Caudate nucleus (tissue), 63 donors: ENCODE measurements at places on chromosomes 11 and 22.

DNA sequence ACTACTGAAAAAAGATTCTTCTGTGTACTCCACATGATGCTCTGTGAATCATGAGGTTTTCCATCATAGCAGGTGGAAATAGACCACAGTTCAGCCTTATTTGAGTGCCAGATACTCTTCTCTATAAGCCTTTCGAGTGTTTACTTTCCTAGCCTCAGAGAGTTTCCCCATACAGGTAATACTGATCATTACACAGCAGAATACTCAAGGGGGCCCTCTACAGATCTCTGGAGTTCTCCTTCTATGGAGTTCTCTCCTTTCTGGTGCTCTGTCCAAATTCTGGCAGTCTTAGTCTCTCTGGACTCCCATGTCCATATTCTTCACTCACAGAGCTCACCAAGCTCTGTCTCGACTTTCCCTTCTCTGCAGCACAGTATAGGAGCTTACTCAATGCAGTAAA, 175.7 kb upstream of the CARD18 start:
- DNase-seq = no peak

GRCh38 chr11:125239585-125240560, 75.3 kb downstream of the PKNOX2 start:
- no peak for DNase-seq

- DNase-seq = no peak
Measured at GRCh38 chr11:11782532-11783110, 59.2 kb upstream of the USP47 start.

- DNase-seq = no peak
Measured at GRCh38 chr11:94201004-94201465, 72.4 kb downstream of the PANX1 start.

DNA sequence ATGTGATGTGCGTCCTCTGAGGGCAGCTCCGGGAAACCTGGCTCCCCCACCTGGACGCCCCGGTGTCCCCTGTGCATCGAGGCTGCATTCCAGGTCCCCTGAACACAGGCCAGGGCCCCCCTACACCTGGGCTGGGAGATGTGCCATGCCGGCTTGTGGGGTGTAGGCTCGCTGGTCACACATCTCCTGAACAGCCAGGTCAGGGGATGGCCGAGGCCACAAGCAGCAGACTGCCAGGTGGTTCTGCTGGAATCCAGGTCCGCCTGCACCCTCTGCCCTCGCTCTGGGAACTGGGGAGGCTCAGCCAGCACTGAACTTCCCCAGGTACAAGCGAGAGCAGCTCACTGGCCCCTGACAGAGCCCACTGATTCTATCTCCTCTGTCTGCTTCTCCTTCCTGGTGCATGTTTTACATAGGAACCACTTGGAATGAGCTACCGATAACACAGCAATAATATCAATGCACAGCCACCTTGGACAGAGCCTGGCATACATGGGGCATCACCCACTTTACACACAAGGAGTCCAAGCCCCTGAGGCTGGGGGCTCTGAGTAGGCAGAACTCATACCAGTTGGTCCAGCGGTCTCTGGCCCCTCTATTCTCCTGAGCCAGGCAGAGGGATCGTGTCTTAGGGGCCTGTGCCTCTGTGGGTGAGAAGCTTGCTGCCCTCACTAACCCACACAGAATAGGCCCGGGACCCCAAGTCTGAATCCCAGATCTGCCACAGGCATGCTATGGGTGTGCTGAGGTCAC, 46.8 kb downstream of the TBX1 start:
- no peak for DNase-seq

DNA sequence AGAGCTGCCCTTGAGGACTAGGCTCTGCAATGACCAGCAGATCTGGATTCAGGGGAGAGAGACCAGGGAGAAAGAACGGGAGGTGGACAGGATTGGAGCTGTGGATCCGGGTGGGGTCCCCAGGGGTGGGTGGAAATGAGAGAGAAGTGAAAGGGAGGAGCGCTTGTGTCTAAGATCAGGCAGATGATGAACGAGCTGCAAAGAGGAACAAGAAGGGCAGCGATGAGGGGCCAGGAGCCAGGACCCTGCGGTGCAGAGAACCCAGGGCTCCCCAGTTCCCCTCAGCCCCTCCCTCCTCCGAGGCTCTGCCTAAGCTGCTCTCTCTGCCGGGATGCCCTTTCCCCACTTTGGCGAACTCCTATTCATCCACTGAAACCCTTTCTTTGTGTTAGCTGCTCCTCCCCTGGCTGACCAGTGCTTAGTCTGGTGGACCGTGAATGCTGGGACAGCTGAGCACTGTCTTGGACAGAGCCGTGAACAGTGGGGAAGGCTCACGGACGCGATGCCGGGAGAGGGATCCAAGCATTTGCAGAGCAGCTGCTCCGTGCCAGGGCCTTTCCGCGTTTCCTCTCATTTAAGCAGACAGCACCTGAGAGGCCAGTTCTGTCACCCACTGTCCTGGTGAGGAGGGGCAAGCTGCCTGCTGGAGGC, 35.9 kb downstream of the SHISAL1 start:
- DNase-seq = no peak

- DNase-seq = no peak
Measured at GRCh38 chr11:79400717-79401330, 40.0 kb downstream of the TENM4 start.

- no peak for DNase-seq
Measured at GRCh38 chr22:37428649-37429586, 1.6 kb upstream of the ELFN2 start.

GRCh38 chr11:88478136-88478815, 140.7 kb upstream of the CTSC start:
- no peak for DNase-seq

GRCh38 chr11:93492464-93493251, 50.5 kb downstream of the SMCO4 start:
- DNase-seq = no peak

DNA sequence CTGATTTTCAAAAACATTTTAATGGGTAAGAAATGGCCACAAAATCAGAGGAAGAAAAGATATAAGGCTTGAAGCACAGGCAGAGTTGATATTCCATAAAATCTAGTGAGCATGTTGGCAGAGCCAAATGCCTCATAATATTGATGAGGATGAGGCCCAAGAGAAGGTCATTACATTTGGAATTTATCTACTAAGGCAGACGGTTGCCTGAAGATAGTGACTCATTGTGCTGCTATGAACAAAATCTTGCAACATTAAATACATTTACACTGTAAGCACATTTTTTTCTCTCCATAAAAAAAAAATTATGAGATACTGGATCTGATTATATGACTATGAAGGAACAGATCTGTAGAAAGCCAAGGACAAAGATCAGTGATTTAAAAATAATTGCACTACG, 881.4 kb upstream of the CHORDC1 start:
- DNase-seq = no peak

- DNase-seq = no peak
Measured at GRCh38 chr11:123238297-123238696, 43.2 kb upstream of the CLMP start.

DNA sequence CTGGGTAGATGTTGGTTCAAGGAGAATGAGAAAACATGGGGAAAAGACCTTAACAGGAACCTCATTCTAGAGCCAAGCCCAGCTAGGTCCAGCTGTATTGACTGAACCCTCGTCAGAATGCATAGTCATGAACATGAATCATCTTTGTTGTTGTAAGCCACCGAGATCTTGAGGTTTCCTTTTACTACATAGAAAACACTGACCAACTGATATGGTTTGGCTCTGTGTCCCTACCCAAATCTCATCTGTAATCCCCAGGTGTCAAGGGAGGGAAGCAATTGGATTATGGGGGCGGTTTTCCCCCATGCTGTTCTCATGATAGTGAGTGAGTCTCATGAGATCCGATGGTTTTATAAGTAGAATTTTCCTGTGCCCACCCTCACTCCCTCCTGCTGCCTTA, 19.4 kb upstream of the PHOX2A start:
- DNase-seq = no peak

GRCh38 chr11:122863704-122864326, 18.7 kb upstream of the JHY start:
- DNase-seq = peak; percentile 25

- DNase-seq = no peak
Measured at GRCh38 chr11:48164836-48165235, 51.8 kb upstream of the OR4B1 start.

DNA sequence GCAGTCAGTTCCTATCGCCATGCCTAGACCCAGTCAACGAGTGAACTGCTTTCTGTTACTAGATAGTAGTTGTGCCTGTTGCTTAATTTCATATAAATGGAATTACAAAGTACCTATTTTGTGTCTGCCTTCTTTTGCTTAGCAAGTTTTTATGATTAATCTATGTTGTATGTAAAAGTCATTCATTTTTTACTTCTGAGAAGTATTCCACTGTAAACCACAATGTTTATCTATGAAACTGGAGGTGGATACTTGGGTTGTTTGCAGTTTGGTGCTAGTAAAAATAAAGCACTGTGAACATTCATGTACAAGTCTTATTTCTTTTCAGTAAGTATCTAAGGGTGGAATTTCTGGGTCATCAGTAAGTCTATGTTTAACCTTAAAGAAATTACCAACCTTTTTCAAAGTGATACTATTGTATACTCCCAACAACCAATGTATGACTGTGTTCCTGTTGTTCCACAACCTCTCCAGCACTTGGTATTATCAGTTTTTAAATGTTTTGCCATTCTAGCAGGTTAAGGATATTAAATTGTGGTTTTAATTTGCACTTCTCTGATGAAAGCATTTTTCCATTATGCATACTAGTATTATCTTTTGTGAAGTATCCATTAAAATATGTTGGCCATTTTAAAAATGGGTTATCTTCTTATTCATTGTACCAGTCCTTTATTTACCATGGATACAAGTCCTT, 68.2 kb downstream of the DNAJC24 start:
- no peak for DNase-seq

- no peak for DNase-seq
Measured at GRCh38 chr11:45181889-45182550, 35.6 kb downstream of the PRDM11 start.

GRCh38 chr11:121466063-121466794, 13.5 kb upstream of the SORL1-AS1 start:
- DNase-seq = peak; percentile 54

DNA sequence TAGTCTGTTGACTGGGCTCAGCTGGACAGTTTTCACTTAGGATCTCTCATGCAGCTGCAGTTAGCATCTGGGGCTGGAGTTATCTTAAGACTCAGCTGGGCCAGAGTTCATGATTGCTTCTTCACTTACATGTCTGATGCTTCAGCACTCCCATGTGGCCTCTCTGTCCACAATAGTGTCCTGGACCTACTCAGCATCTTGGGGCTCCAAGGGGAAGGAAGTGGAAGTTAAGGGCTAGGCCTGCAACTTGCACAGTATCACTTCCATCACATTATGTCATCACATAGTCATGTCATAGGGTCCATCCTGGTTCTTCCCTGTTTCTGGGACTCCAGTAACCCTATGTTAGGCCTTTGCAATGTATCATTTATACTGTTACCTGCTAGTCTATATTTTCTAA, 115.9 kb downstream of the C11orf65 start:
- no peak for DNase-seq

- no peak for DNase-seq
Measured at GRCh38 chr11:123357353-123357989, 72.6 kb upstream of the GRAMD1B start.

GRCh38 chr11:1023811-1024596, 12.5 kb downstream of the MUC6 start:
- DNase-seq = no peak

DNA sequence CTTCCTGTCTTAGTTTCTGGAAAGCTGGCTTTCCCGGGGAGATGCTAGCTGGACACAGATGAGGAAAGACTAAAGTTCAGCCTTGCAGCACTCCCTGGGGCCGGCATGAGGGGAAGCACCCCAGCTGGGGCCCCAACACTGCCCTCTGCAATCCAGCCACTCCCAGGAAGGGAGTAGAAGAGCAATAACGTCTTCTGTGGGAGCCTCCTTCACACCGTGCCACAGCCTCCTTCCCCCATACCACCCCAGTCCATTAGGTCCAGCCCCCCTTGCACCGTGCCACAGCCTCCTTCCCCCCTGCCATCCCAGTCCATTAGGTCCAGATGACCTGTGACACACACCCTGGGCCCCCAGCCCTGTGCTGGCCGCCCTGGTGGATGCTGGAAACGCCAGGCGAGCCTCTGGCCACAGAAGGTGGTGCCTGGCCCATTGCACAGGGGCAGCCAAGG, 44.1 kb upstream of the PRDM11 start:
- no peak for DNase-seq

- DNase-seq = no peak
Measured at GRCh38 chr11:57500515-57500914, 15.0 kb downstream of the SLC43A1 start.

DNA sequence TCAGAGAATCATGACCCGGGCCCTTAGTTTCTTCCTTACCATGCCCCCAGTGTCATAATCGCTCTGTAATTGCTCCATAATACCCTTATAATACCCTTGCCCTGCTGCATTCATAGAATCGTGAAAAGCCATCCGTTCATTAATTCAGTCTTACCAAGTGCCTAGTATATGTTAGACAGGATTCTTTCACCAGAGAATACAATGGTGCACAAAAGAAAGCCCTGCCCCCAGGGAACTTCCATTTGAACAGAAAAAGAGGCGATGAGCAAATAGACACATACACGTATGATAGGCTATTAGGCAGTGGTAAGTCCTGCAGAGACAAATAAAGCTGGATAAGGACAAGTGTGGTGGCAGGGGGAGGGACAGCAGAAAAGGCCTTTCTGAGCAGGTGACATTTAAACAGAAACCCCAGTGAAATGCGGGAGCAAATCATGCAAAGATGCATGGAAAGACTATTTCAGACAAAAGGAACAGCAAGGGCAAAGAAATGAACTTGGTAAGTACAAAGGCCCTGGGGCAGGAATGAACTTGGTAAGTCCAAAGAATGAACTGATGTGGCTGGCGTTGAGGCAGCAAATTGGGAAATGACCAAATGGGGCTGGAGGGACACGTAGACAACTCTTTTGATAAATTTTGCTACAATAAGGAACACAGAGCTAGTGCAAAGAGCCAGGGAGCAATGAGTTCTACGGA, 74.6 kb upstream of the CREB3L1 start:
- no peak for DNase-seq

- no peak for DNase-seq
Measured at GRCh38 chr11:86482692-86483091, 108.0 kb downstream of the CCDC81 start.

DNA sequence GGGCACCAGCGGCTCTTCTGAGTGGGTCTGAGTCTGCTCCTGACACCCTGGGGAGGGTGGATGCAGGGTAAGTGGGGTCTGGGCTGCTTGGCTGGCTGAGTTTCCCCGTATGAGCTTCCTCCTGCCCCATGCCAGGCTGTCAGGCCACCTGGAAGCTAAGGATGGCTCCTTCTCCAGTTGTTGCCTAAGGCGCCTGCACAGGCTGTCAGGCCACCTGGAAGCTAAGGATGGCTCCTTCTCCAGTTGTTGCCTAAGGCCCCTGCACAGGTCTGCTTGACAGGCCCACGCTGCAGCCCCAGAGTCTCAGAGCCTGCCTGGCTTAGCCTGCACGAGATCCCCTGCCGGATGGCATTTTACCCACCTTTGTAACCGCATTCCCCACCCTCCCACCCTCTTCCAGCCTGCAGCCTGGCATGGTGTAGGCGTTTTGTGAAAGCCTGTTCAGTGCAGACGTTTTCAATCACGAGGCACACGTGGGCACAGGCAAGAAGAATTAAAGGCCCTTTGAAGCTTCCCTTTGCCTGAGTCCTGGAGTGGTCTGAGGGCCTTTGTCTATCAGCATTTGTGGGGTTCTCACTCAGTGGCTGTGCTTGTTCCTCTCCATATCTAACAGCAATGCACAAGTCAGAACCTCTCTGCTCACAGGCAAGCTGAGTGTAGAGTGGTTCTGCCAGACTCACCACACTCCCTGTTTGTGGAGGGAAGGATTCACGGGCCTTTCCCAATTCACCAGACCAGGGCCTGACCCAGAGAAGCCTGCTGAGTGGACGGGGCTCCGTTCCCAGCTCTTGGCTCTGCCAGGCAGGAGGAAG, 40.2 kb upstream of the B3GAT1 start:
- DNase-seq = peak; percentile 61
